ENCODE measurements at places on chromosomes 5 and 9.

GRCh38 chr5:9499498-9499876, 46.4 kb downstream of the SEMA5A start:
- DNase-seq = no peak

DNA sequence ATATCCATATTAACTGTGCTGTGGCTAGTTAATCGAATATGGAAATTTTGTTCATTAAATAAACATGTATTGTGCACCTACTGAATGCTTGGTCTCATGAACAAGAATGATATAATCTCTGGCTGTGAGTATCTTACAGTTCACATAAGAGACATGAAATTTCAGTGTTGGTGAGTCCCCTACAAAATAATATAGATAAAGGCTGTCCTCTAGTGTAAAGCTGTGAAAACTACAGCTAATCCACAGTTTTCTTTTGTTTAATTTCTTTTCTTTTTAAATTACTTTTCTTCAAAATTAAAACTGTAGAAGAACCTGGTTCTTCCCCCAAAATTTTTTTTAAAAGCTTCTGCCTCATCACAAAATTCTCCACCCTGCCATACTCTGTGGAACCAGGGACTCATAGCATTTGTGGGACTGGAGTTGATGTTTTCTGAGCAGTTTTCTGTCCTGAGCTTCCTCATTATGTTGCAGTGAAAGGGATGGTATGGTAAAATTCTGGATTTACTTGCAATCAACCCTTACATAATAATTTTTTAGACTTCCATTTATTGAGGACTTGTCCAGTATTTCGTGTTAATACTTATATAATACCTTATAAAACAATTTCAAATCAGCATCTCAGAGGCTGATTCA, 135.0 kb downstream of the STK32A start:
- peak; percentile 24 for DNase-seq

DNA sequence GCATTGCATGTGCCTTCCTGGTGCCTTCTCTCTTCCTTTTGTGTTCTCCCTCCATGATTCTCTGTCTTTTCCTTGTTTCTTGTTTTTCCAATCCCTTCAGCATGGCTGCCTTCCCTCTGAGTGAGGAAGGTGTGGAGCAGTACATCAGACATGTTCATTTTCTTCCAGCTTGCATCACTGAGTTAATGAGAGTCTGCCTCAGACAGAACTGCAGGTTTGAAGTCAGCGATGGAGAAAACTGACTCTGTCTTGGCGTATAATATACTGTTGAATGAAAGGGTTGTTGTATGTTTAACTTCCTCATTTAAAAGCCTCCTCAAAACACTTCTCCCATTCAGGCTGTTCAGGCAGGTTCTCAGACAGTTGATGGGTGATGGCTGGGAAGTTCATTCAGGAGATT, 129.3 kb downstream of the KDM4C start:
- DNase-seq = no peak

DNA sequence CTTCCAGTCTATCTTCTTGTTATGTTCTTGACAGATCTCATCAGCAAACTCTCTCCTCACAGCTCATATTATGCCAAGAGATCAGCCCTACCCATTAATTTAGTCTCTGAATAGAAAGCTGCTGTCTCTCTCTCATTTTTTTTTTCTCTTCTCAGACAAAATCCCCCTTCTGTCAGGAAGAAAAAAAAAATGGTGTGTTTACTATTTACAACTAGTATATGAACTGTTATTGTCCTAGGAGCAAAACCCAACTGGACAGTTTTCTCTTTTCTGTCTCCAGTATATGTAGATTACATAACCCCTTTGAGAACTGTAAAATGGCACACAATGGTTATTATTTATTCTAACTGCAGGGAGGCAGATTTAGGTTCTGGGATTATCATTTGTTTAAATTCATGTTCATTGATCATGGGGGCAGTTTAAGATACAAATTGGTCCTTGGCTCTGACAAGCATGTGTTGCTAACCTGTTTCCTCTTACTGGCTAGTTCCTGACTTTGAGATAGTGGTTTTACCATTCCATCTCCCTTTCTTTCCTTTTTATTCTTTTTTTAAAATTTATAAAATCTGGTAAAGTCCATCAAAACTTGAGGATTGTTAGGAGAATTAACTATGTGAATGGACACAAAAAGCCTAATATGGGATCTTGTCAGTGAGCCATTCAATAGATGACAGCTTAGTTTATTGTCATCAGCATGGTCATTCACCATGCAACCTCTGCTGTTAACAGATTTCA, 210.0 kb upstream of the PAPPA start:
- no peak for DNase-seq

GRCh38 chr9:130667120-130667435, 2.7 kb downstream of the PRDM12 start:
- DNase-seq = no peak

DNA sequence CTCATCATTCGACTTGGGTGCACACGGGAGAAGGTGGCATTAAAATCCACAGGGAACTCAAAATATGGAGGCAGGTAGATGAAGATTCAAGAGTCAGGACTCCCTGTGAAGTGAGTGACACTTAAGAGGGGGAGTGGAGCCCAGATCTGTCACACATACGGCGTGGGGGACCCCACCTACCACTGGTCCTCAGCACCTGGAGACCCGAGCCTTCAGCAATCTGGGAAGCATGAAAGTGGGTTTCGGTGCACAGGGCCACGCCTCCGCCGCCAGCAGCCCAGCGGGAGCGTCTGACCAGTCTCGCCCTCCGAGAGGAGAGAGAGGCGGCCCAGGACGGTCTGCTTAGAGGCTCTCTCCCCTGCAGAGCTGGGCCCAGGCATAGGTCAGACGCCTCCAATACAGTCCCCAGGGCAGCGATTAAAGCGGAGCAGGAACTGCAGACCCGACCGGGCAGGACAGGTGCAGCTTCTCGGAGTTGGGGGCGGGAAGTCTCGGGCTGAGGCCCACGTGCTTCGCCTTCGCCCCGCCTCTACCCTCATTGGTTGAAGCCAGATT, 639 bp upstream of the SLC2A8 start:
- DNase-seq = no peak

DNA sequence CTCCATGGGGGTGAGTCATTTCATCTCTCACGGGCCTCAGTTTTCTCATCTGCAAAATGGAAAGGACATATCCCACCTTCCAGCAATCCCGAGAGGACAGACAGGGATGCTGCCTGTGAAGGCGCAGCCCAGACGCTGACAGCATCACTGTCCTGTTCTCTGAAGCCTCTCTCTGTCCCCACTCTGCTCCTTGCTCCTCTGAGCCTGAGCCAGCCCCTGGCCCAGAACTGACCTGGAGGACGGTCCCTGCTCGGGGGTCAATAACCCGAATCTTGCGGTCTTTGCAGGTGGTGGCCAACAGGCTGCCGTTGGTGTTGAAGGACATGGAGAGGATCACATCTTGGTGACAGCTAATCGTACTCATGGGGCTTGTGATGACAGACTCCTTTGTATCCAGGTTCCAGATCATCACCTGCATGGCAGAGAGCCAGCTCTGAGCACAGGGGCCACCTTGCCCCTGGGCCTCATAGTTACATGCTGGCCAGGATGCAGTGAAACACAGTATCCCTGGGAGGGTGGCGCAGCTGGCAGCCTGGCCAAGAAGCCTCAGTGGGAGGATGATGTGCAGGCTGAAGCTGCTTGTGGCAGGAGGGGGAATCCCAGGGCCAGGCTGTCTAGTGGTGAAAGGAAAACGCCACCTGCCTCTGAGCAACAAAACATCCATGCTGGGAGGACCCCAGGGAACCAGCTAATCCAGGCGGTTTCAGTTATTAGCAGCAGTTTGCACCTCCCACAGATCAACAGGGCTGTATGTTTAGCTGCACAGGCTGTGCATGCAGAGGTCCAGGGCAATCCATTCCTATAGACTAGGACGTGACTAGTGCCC, 14.0 kb upstream of the TRIM14 start:
- no peak for DNase-seq

- no peak for DNase-seq
Measured at GRCh38 chr5:1254196-1254595, 29.0 kb downstream of the SLC6A18 start.

DNA sequence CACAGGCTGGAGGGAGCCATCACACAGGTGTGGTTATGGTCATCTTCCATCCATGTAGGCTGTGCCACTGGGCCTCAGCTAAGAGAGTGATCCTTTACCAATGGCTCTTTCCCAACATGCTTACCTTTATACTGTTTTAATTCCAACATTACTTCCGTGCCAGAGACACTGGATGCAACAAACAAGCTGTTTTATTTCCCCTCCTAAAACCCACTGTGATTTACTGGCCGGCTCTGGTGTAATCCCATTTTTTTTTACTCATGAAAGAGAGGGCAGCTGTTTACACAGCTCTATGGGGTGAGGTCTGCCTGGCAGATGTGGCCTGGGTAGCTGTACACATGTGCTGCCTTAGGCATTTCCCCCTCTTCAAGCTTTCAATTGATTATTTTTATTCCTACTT, 58.5 kb downstream of the MACROH2A1 start:
- no peak for DNase-seq

DNA sequence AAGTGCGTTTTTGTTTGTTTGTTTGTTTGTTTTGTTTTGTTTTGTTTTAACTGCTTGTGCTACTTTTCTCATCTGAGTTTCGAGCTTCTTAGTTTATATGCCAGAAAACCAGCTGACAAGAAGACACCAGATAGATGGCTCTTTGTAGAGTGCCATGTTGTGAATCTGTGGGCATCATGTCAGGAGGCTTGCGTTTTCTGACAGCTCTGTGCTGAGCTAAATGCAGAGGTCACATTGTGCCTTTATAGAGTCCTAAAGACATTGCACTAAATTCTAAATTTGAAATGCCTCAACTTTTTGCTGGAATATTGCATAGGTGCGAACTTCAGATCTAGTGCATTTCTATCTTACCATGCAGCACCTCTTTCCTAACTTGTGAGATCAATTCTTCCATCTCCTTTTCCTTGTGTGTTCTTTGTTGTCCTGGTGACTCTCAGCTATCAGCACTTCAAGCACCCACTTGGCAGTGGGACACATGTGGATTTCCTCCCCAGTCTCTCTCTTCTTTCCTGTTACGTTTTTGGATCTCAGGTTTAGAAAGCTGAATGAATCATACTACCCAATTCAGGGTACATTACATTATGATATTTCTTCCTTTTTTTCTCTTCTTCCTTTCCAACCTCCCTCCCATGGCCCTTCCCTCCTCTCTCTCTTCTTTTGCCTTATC, 379.0 kb upstream of the RPS23 start:
- DNase-seq = no peak

GRCh38 chr5:169499990-169500505, 83.5 kb upstream of the SPDL1 start:
- DNase-seq = no peak

DNA sequence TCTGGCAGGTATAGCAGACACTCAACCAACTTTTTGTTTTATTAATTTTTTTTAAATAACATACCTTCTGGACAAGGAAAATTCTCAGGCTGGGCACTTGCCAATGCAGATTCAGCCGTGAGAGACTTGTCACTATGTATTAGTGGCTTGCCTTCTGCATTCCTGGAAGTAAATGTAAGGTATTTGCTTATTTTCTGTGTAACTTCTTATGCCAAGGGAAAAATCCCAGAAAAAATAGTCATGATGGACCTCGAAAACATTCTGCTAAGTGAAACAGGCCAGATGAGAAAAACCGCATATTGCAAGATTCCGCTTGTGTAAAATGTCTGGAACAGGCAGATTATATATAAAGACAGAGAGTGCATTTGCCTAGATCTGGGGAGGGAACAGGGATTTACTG, 260.3 kb upstream of the DAPK1 start:
- no peak for DNase-seq

- DNase-seq = no peak
Measured at GRCh38 chr5:149826574-149826973, 96.5 kb downstream of the PPARGC1B start.

- DNase-seq = peak; percentile 73
Measured at GRCh38 chr9:130433168-130433946, 11.4 kb upstream of the ASS1 start.

DNA sequence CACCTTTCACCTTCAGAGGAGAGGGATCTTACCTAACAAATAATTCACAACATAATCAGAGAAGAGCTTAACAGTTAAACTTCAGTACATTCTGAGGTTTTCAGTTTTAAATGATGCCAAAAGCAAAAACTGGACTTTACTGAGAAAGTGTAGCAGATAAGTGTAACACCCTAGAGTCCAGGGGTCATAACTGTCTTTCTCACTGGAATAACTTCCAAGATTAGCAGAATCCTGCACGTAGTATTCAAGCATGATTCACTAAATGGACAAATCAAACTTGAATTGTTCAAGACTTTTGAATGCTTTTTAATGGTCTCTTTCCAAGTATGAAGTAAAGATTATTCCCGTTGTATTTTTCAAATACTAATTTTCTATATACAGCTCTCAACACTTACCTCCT, 180.1 kb upstream of the NREP start:
- no peak for DNase-seq

GRCh38 chr5:129460936-129461710, 1.0 kb downstream of the ADAMTS19 start:
- DNase-seq = peak; percentile 81

GRCh38 chr5:123112196-123112595, 23.2 kb downstream of the PRDM6 start:
- DNase-seq = no peak

- DNase-seq = no peak
Measured at GRCh38 chr5:119274767-119275130, 81.1 kb upstream of the TNFAIP8 start.

- no peak for DNase-seq
Measured at GRCh38 chr5:95153511-95153910, 131.4 kb downstream of the MCTP1 start.

GRCh38 chr5:18687429-18687828, 1053.2 kb downstream of the TAF11L14 start:
- DNase-seq = no peak

- DNase-seq = no peak
Measured at GRCh38 chr9:11158063-11158462, 545.3 kb upstream of the PTPRD start.

- DNase-seq = no peak
Measured at GRCh38 chr9:114077162-114077837, 800 bp downstream of the AMBP start.

DNA sequence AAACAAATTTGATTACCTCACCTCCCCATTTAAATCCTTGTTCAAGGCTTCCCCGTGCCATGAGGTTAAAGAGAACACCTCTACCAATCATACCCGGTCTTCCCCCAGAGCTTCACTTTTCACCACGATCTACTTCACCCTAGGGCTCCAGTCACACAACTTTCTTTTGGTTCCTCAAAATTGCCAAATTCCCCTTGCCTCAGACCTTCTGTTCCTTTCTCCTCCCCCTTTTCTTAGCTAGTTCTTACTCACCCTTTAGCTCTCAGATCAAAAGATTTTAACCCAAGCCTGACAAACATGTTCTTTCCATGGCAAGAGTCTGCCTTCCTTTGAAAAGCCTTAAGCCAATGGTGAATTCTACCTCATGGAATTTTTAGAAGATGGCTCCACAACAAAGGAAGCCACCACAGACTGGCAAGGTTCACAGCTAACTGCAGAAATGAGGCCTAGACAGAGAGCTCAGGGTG, 56.7 kb downstream of the MAPKAP1 start:
- no peak for DNase-seq
